ENCODE measurements at places on chromosomes 13 and 19. TPM values are rescaled to one million over a fixed set of nuclear protein-coding genes. Genes with fewer than 3 reads are reported as not detected.

- no peak for DNase-seq
Measured at GRCh38 chr19:1488282-1488601, 1.9 kb downstream of the PCSK4 start.

- DNase-seq = no peak
Measured at GRCh38 chr13:36919171-36919832, 736 bp downstream of the SMAD9 start.

DNA sequence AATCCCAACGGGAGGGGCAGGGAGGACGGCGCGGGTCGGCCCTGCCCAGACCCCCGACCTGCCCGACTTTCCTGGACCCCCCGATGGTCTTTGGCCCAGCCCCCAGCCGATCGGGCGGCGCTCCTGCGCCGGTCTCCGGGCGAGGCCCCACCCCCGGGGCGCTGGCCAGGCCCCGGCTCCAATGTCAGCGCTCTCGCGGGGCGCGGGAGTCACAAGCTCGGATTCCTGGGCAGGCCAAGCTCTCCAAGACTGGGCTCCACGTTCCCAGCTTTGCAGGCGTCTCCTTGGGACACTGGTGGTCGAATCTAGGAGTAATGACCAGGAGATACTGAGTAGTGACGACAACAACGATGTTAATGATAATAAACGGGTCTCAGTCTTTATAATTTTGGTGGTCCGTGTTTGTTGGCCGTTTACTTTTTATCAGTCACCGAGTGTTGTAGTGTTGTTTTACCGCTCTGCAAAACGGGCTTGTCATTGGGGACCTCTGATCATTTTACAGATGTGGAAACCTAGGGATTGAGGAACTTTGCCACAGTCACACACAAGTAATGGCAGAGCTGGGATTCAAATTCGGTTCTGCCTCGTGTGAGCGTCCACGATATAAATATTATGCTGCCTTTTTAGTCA, 545 bp downstream of the RAD23A start:
- no peak for DNase-seq

DNA sequence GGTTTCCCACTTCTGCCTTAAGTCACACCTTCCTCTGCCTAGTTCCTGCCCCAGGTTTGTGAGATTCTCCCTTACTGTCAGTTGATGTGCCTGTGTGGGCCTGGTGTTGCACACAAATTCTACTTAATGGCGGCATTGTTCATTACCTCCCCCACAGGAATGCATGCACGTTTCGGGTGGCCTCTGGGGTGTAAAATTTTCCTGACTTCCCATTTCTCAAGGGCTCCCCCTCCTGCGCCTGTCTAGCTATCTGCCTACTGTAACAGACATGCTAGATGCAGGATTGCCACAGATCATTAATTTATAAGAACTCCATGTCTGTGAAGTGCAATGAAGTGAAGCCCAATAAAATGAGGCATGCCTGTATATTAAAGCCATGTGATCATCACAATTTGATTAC, 1466.3 kb downstream of the PCDH9 start:
- DNase-seq = no peak

- no peak for DNase-seq
Measured at GRCh38 chr19:47537493-47537892, 22.6 kb upstream of the NAPA start.

The ZNF443 gene
- total RNA-seq = 8.3 TPM

GRCh38 chr13:77016888-77017623, 9.9 kb downstream of the FBXL3 start:
- no peak for DNase-seq

DNA sequence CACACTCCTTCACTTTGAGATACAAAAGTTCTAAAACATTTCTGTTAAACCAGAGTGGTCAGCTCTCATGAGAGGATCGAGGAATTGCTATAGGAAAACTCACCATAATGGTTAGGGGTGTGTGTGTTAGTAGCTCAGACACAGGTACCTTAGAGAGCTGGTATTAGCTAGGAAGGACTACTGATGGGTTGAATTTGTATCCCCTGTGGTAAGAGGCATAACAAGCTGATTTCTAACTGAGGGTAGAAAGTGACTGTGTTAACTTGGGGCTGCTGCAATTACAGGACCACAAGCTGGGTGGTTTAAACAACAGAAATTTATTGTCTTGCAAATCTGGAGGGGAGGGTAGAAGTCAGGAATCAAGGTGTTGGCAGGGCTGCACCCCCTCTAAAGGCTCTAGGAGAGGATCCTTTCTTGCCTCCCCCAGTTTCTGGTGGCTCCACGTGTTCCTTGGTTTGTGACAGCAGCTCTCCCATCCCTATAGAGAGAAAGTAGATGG, 17.4 kb downstream of the LEUTX start:
- DNase-seq = no peak

DNA sequence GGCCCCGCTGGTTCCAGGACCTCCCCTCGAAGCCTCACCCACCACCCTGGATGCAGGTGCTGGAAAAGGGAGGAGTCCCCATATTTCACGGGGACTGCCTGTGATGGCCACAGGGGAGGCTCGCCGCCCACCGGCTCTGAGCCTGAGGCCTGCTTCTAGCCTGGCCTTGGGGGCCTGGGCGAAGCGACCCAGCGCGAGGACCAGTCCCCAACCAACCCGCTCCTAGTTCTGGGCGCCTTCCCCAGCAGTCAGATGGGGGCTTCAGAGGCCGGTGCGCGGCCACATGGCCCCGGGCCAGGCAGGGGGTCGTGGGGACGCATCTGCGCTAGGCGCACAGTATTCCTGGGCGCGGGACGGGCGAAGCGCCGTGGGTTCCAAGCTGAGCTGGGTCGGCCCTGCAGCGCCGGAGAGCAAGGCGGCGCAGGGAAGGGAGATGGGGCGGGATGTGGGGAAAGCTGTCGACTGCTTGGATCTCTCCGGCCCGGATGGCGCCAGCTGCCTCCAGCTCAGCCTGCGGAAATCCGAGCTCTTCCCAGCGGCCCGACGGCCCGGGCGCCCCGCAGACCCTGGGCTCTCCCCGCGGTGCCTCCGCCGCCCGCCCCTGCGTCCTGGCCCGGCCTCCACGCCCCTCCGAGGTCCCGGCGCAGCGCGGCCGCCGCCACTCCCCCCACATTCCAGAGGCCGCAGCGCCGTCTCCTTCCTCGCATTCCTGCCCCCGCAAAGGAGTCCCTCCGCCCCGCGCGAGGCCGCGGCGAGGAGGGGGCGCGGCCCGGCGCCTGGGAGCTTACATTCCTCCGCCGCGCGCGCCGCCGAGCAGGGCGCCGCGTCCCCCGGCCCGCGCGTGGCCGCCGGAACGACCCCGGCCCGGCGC, at the start of gene WTIP:
Gene WTIP (plus strand): TSS at position 788 of the 871 bp plus-strand sequence. CDS start 217 bp downstream, outside the sequence.
- DNase-seq = no peak

GRCh38 chr19:3054265-3054971, 7.9 kb downstream of the TLE5 start:
- DNase-seq = no peak

The SIGLEC10 gene
- 0.51 TPM for total RNA-seq

GRCh38 chr19:29326351-29326750, 113.4 kb upstream of the UQCRFS1 start:
- DNase-seq = no peak

DNA sequence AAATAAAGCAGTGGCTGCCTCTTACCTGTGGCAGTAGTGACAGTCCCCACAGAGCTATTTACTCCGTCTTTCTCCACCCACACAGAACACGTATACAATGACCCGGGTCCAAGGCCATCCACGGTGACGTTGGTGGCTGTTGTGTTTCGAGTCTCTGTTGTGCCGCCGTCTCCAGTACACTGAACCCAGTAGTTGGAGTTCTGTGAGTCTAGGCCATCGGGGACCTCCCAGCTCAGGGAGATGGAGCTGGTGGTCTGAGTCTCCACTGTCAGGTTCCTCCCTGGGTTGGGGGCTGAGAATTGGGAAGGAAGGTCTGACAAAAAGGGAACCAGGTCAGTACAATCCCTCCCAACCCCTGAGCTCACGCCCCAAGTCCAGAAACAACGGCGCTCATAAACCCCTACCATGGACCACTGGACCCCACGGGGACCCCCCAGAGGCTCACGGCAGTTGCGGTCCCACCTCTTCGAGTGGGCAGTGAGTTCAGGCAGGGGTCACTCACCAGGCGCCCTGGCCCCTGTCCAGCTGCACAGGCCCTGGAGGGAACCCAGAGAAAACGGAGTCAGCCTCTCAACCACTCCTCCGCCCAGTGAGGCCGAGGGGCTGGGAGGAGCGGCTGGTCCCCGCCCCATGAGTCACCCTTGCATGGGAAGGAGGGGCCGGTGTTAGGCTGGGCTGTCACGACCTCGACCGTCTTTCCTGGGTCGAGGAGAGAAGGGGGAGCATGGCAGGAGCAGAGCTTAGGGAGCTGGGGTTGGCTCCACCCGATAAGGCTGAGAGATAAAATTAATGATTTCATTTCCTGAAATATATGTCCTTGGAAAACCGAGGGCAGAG, 2.4 kb downstream of the PTPRH start:
- no peak for DNase-seq

DNA sequence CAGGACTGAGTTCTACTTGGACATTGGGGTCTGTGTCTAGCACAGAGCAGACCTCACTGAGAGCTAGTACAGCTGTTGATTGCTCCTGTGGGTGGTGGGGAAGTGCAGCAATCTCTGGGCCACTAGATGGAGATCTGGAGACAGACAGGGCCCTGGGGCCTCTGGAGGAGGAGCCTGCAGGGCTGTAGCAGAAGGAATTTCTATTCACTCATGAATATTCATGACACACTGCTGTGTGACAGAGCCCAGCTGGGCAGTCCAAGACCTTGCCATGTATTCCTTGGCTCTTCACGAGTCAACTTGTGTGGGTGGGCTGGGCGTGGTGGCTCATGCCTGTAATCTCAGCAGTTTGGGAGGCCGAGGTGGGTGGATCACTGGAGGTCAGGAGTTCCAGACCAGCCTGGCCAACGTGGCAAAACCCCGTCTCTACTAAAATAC, 37.5 kb downstream of the SUGP2 start:
- DNase-seq = no peak

The SYCN gene
- not detected for total RNA-seq

The SPTBN4 gene
- 1.5 TPM for total RNA-seq

DNA sequence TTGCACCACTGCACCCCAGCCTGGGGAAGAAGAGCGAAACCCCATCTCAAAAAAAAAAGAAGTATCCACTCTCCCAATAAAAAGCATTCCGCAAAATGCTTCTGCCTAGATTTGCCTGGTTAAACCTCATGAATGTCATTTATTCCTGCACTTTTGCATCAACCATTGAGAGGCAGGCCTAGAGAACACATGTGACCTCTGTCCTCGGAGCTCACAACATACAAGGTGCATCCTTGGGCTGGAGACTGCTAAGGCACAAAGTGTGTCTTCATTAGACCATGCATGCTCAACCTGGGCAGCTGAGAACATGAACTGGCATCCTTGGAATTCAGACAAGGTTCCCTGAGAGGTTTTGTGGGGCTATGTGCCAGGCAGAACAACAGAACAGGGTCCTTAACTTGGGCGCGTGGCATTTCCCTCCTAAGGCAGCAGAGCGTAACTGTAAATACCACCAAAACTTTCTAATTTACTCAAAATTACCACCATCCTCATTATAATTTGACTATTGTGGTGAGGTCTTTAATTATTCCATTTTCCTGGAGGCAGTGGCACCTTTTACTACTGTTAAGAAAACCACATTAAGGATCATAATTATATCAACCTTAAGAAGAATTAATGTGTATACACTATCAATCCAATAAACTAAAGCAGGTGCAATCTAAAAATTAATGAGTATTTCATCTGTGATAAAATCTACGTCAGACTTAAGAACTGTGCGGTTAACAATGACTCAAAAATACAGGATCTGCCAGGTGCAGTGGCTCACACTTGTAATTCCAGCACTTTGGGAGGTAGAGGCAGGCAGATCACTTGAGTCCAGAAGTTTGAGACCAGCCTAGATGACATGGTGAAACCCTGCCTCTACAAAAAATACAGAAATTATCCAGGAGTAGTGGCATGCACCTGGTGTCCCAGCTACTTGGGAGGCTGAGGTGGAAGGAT, 13.8 kb downstream of the RCBTB1 start:
- DNase-seq = no peak

The C19orf85 gene
- total RNA-seq = not detected

The EBI3 gene
- not detected for total RNA-seq

DNA sequence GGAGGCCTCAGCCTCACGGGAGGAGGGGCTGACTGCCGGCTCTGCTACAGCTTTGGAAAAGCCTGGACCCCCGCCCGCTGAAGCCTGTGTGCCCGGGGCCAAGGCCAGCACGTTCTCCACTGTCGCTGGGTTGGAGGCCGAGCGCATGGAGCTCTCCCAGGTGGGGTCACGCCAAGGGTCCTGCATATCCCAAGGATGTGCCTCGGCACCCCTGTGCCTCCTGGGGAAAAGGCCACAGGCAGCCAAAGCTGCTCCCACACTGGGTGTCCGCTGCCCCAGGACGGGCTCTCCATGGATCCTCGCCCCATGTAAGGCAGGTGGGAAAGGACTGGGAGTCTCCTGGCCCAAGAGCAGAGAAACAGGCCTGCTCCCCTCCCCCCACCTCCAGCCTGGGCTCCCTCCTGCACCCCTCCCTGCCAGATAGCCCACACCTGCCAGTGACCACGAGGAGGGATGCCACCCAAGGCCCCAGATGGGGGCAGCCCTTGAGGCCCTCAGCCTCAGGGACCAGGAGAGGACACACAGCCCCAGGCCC, 64.0 kb downstream of the MLLT1 start:
- no peak for DNase-seq

The IL12RB1 gene
- total RNA-seq = 17.7 TPM

The ZNF850 gene
- total RNA-seq = 4.4 TPM

GRCh38 chr13:49421391-49421790, 22.5 kb downstream of the CAB39L start:
- no peak for DNase-seq

GRCh38 chr19:41500443-41500842, 57.5 kb downstream of the ERICH4 start:
- no peak for DNase-seq

DNA sequence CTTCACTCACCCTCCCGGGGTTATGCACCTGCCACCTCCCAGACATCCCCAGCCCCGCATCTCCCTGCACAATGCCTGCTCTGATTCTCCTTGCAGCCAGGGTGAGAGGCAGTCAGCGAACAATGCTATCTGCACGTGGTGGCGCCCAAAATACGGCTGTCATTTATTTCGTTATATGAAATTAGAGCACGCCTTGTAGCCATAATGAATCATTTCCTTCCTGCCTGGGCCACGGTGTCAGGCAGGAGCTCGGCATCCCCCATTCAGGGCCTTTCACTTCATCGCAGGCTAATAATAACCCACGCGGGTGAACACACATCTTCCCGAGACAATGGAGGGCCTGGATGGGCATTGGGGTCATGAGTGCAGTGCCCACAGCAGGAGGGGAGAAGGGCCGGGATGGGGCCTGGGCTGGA, 143.8 kb upstream of the ZNF507 start:
- no peak for DNase-seq

GRCh38 chr13:35769812-35770211, 293.3 kb upstream of the MAB21L1 start:
- no peak for DNase-seq

The ZNF324B gene
- total RNA-seq = 9.1 TPM

Measured in naive thymus-derived CD4-positive, alpha-beta T cell (primary cell).